AG09309 (cell line): ENCODE measurements at places on chromosomes 13 and 19.

DNA sequence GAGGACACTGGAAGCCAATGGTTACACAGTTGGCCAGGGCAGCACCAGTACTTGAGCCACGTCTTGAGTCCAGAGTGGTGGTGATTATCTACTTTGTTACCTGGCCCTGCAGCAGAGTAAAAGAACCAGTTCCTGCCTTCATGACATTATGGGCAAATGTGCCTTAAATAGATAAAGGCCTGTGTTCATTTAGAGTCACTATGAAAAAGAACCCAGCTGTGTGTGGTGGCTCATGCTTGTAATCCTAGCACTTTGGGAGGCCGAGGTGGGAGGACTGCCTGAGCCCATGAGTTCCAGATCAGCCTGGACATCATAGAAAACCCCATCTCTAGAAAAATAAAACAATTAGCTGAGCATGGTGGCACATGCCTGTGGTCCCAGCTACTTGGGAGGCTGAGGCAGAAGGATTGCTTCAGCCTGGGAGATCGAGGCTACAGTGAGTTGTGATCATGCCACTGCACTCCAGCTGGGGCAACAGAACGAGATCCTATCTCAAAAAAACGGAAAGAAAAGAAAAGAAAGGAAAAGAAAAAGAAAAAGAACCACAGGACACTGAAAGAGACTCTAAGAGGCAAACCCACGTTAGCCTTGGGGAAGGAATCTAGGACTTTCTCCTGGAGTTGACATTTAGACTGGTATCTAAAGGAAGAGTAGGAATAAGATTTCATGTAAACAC lies 3.4 kb upstream of the IRF2BP1 start:
- DNase-seq = no peak

GRCh38 chr13:31739226-31739625 lies at the start of gene RXFP2:
Gene RXFP2 (plus strand): TSS chr13:31739526. CDS start chr13:31739613, 87 bp downstream.
- DNase-seq = no peak

DNA sequence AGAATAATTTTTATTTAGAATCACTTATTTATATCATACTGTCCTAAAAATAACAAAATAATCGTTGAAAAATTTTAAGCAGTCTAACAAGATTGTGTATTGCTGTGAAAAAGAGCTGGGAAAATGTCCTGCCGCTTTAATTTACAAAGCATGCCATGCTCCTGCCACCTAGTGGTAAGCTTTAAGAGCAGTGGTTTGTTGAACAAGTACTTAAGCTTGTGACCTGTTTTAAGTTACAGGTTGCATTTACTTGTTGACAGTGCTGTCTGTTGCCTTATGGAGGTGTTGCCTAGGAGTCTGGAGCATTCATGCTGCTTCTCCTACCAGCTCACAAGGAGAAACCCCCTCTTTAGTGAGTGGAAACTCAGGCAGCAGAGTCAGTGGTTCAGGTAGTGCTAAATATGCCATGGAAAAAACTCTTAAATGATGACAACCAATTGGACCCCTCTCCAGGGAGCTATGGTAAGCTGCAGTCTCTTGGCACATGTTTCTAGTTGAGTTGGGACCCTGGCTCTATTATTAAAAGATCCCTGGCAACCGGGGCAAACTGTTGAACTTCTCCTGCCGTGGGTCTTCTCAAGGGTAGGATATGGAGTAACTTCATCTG lies 68.4 kb downstream of the SPATA13 start:
- DNase-seq = peak; percentile 44

DNA sequence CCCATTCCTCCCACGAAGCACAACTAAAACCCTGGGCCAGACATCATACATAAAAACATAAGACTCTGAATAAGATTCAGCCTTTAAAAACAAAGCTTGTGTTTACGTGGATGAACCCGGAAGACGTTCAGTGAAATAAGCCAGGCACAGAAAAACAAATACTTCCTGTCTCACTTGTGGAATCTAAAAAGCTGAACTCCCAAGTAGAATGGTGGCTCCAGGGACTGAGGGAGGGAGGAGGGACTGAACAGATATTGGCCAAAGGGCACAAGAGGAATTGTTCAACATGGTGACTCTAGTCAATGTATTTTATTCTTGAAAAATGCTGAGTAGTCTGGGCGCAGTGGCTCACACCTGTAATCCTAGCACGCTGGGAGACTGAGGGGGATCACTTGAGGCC lies 35.7 kb upstream of the TPM4 start:
- peak; percentile 13 for DNase-seq

GRCh38 chr13:36917311-36917710 lies 2.7 kb downstream of the SMAD9 start:
- no peak for DNase-seq

- no peak for DNase-seq
Observed at GRCh38 chr13:114103801-114104654, 28.4 kb downstream of the RASA3 start.

DNA sequence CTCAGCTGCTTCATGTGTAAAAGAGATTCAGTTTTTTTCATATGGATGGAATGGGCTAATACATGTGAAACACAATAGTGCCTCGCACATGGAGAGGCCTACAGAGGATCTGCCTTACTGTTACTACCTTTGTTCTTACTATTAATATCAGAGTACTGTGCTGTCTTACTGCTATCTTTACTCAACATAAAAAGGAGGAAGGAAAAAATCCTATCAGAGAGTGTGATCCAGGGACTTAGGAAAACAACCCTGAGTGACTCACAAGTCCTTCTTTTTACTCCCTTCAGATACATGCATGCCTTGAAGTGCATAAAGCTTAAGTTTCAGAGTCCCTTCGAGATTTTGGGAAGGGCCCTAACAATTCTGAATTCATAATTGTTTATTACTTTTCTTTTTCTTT lies 136.8 kb downstream of the TBC1D4 start:
- no peak for DNase-seq

GRCh38 chr19:47693489-47693888 lies 19.7 kb upstream of the EHD2 start:
- no peak for DNase-seq

GRCh38 chr19:28940751-28941500 lies 272.0 kb downstream of the UQCRFS1 start:
- DNase-seq = peak; percentile 66

- DNase-seq = no peak
Observed at GRCh38 chr13:108895220-108895704, 265.9 kb downstream of the MYO16 start.

DNA sequence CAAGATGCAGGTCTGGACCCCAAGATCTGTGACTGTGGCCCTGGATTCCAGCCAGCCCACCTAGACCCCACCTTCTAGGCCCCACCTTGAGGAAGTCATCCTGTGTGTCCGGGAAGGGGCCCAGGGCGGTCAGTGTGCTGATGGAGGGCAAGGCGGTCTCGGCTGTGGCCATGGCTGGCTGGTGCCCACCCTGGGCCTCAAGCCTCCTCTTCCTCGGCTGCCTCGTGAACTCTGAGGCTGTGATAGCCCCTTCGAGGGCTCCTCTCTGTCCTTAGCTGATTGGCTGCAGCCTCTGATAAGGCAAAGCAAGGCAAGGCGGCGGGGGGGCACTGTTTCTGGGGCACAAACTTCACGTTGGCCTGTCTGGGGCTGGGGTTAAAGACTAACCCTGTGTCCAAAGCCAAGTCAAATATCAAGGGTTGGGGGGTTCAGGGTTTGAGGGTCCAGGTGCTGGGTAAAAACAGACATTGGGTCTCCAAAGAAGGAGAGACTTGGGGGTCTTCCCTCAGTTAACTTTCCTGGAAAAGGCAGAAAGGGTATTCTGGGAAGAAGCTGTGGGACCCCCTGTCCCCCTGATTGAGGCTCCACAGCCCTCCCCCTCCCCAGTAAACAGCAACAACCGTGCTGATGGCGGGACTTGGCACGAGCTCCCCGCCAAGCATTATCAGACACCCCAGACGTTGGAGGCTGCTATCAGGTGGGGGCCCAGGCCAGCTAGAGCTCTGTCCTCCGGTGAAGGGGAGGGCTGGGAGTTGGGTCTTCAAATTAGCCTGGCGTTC lies at the start of gene KLF1:
Gene KLF1 (minus strand): TSS at position 233 of the 779 bp plus-strand sequence. CDS start 61 bp downstream, at position 172.
- DNase-seq = no peak

DNA sequence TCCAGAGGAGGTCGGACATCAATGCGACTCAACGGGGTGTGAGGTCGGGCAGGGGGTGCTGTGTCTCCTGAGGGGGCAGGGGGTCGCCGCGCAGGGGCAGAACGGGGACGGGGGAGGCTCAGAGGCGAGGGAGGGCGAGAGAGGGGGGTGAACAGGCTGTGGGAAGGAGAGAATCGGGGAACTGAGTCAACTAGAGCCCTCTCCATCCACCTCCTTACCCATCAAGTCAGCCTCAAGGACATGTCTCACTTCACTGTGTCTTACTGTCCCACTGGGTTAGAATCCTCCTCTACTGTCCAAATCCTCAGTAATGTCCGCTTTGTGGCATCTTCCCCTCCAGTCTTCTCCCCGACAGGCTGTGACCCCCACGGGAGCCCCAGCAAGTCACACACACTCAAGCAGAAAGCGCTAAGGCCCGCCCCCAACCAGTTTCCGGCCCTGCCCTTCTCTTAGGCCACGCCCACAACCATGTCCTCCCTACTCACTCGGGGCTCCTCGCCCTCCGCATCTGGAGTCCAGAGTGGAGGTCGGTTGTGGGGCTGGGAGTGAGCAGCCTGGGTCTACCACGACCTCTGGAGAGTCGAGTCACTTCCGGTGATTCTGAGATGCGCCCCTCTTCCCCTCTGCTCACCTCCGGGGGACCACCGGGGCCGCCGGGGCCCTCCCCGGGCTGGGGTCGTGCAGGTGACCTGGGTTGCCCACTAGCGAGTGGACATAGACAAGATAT lies 9.3 kb downstream of the PLEKHA4 start:
- DNase-seq = no peak

DNA sequence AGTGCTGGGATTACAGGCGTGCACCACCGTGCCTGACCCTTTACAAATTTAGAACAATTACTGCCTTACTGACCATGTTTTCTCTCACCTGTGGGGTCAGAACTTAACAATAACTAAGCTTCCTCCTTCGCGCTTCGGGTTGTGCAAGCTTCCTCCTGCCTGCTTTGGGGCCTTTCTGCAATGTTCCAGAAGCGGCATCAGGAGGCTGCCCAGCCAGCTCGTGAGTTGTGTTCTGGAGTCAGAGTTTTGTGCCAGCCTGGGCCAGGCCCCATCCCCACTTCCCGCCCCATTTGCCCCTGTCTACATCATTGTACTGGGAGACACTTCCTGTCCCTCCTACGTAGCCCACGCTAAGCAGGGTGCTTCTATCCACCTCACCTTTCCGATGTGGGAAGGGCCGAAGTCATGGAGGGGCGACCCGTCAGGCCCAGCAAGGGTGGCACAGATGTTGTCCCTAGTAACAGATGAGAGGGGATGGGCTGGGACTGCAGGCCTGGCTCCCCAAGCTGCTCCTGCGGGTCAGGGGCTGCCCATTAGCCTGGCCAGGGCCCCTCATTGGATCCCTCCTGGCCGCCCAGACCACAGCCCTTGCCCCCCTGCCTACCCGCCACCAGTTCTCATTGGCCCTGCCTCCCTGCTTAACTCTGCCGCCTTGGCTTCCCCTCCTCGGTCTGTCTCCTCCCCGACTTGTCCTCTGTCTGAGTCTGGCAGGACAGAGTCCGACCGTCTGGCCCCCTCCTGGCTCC lies 13.4 kb downstream of the UHRF1 start:
- DNase-seq = no peak

- no peak for DNase-seq
Observed at GRCh38 chr13:28641600-28641926, 17.4 kb upstream of the POMP start.

DNA sequence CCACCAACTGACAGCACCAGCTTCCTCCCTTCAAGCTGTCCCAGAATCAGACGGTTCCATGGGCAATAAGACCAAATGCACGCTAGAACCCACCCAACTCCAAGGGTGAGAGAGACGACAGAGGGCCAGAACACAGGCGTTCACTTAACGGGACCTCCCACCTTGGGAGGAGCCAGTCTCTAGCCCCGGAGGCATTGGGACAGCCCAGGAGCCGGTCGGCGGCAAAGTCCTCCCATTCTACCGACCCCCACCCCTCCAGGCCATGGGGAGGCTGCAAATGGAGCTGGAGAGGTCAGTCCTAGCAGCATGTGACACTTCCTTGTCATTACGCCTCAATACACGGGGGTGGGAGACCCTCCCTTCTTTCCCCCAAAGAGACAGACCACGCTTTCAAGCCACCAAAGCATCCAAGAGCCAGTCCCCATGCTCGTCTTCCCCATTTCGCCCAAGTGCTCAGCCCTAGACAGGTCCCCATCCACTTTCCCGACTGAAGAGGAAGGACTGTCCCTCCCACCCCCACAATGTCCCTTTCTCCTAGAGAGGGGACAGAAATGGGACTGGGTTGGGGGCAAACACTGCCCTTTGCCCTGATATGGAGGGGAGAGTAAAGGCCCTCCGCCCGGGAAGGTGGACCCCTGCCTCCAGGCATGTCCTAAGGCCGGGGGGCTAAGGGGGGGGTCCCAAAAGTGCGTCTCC lies 964 bp downstream of the KHSRP start:
- DNase-seq = no peak

GRCh38 chr13:67228031-67228430 lies 2.1 kb downstream of the PCDH9 start:
- no peak for DNase-seq

- DNase-seq = no peak
Observed at GRCh38 chr19:39524495-39524894, 8.2 kb downstream of the EID2B start.

- no peak for DNase-seq
Observed at GRCh38 chr13:29589234-29589633, 6.3 kb downstream of the SLC7A1 start.

DNA sequence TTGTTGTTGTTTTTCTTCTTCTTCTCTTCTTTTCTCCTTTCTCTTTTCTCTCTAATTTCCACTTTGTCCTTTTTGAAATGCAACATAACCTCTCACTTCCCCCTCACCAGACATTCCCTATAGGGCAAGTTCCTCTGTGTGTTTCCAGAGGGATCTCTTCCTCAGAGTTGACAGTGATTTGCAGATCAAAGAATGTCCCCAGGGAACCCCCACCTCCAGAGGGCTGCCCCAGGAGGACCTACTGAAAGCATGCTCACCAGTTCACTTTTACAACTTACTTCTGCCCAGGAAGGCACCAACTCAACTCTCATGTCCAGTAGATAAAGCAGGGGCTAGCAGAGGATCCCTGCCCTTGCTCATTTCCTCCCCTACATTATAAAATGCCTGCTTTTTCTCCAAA lies 1648.0 kb downstream of the PCDH9 start:
- no peak for DNase-seq

GRCh38 chr19:51462681-51463080 lies 4.4 kb upstream of the SIGLEC8 start:
- no peak for DNase-seq

DNA sequence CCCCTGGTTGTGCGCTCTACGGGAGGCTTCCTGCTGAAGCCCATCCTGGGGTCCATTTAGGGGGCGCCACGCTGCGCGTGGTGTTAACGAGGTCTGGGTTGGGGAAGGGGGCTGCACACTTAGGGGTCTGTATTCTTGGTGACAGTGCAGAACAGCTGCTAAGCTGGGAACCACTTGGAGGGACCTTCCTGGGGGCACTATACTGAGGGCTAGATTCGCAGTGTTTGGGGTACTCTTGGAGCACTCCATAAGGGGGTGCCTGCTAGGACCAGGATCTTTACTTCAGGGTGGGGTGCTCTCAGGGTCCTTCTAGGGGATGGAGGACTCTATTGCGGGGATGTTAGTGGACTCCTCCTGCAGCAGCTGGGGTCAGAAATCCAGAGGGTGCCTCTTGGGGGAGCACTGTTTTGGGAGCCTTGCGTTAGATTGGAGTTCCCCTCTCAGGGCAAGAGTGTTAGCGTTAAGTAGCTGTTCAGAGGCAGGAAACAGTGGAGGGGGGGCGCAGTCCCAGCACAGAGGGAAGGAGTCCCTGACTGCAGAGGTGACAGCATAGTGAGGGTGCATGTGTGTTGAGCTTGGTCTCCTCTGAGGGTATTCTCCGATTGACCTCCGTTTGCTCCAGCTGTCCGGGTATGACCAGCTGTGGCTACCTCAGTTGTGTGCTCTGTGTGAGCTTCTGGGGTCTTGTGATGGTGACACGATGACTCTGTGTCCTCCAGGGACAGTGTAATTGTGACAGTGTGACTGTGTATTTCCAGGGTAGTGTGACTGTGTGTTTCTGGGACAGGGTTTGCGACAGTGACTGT lies 1.1 kb downstream of the PDE4A start:
- DNase-seq = no peak
